ENCODE measurements at places on chromosomes 1 and 21.

DNA sequence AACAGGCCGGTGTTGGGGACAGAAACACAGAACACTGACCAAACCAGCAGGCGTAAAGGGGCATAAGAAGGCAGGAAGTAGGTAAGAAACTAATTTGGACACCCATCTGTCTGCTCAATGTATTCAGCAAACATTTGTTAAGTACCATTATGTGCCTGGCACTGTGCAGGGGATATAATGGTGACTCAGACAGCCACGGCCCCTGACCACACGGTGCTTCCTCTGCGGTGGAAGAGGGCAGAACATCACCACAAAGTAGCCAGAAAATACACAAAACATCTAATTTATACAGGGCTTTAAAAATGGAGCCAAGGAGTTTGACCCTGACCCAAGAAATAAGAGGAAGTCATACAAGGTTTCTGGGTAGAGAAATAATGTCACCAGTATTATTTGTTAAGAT, 12.9 kb downstream of the DNAJC11 start:
- no peak for DNase-seq

- DNase-seq: no peak
These were observed 62.7 kb upstream of the EPS8L3 start for GRCh38 chr1:109826446-109826845.

DNA sequence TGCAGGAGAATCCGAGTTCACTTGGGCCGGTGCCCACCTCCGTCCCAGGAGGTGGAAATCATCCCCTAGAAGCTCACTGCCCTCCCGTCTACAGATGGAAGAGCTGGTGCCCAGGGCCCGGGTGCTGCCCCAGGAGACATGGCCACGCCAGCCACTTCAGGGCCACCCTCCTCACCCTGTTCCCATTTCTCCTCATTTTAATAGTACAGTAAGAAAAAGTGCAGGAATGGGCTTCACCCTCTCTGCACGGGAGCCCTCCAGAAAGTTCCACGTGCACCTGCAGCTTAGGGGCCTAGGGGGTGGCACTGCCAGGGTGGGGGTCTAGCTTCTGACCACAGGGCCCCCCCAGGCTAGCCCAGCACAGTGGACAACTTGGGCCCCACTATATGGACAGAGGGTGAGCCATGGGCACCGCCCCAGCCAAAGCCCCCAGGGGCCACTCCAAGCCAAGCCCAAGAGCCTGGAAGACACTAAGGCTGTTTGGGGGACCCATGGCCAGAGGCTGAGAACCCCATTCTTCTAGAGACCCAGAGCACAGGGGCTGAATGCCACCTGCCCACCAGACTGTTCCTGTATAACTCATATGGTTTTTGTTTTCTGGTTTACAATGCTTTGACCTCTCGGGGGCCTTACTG, 3.4 kb upstream of the FTCD start:
- no peak for DNase-seq

- no peak for DNase-seq
These were observed 25.6 kb upstream of the PRELP start for GRCh38 chr1:203450001-203450400.

- no peak for DNase-seq
These were observed 157.4 kb upstream of the L1TD1 start for GRCh38 chr1:62037274-62037673.

GRCh38 chr1:173996995-173997394, 25.2 kb downstream of the RC3H1 start:
- DNase-seq: no peak

- DNase-seq: no peak
These were observed at the start of gene C1QA for GRCh38 chr1:22636353-22636752. Gene C1QA, plus strand, starts transcription at chr1:22636628. Its CDS starts 989 bp downstream, at chr1:22637617.

GRCh38 chr1:12309783-12310742, 80.2 kb downstream of the VPS13D start:
- no peak for DNase-seq

- no peak for DNase-seq
These were observed 26.2 kb downstream of the LEMD1 start for GRCh38 chr1:205395616-205396015.

- DNase-seq: no peak
These were observed 40.9 kb downstream of the IGSF21 start for GRCh38 chr1:18148461-18148860.

DNA sequence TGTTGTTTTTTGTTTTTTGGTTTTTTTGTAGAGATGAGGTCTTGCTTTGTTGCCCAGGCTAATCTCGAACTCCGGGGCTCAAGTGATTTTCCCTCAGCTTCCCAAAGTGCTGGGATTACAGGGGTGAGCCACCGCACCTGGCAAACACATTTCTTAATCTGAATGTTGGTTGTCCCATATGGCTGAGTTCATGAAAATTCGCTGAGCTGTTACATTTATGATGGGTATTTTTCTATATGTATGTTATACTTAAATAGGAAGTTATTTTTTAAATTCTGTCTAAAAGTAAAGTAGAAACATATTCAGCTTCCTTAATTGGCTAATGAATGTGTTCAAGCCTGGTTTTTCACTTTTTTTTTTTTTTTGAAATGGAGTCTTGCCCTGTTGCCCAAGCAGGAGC, 75.1 kb downstream of the ASH1L start:
- no peak for DNase-seq

All from stimulated activated CD4-positive, alpha-beta T cell treated with anti-CD3 and anti-CD28 coated beads, Interleukin-12 subunit alpha, Interleukin-12 subunit beta, amount 100 ng/mL, for 24 hours (primary cell).